ENCODE measurements at places on chromosomes 6 and 20.

DNA sequence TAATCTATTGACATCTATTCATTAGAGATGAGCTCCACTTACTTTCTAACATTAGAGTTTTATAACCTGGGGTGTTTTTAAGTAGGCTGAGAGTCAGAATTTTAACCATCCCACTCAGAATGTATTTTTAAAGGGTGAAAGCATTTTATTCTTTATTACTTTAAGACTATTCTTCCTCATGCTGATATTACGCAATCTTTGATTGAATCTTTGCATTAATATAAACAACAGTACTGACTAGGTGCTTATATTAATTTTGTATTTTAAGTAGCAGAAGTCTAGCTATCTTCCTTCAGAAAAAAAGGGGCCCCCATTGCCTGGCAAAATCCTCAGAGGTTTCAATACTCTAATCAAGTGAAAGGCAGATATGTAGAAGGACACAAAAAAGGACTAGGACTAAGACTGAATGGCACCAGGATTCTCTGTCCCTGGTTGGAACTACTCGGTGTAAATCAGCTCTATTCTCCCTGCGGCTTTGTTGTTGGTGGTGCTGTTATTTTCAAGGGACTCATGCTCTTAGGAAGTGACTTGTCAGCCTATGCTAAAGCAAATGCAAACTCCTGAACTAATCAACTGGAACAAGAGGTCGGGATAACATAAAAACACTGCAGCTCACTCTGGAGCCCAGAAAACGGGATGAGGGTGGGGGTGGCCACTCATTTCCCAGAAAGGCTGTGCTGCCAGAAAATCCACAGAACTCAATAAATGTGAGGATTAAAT lies 1324.4 kb downstream of the GRIK2 start:
- DNase-seq, result no peak

DNA sequence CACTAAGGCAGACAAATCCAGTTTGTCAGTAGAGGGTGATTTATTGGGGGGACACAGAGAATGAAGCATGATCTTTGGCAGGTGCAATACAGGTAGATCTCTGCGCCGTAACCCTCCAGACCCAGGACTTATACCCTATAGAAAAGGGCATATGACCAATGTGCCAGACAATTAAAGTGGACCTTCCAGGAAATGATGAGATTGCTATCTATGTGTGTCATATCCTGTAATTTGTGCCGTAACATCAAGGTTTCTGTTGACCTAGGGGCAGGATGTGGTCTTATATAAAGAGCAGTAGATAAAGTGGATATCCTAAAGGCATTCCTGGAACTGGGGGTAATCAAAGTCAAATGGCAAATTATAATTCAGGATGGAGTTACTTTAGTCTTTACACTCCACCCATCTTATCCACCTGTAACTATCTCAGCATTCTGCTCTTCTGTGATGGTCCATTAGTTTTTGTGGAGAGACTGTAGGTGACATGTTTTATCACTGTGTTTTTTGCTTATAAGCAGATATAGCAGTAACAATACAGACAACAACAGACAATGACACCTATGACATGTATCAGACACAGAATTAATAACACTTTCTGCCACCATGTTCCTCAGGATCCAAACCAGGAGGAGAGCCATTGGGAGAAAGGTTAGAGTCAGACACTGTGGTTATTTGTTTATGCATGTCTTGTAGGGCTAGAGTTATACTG lies 43.1 kb upstream of the ZNF337 start:
- peak; percentile 78 for DNase-seq

- no peak for DNase-seq
These were observed 17.3 kb downstream of the PLN start for GRCh38 chr6:118565311-118565960.

DNA sequence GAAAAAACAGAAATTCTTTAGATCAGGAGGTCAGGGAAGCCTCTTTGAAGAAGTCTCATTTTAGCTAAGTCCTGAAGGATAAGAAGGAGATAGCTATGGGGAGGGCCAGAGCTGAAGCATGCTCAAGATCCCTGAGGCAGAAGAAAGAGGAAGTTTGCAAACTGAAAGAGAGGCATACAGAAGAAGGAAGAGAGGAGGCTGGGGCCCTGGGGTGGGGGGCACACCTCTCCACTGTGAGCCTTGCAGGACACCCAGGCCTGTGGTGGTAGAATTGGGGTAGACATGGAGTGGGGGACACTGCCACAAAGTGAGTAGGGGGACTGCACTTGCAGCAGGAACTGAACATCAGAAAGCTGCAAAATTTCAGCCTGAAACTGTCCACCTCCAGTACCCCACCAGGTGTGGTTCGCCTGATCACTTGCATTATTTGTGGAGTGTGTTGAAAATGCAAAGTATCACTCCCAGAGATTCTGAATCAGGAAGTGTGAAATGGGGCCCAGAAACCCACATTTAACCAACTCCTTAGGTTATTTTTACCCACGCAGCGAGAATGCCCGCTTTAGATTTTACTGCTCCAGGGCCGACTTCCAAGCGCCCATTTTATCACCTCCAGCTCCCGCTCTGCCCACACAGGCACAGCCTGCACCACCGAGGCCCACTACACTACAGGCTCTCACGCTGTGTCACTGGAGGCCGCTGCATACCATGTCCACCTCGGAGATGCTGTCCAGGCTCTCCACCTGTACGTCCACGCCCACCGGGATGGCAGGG lies 44.0 kb downstream of the GABRR2 start:
- DNase-seq, result no peak

DNA sequence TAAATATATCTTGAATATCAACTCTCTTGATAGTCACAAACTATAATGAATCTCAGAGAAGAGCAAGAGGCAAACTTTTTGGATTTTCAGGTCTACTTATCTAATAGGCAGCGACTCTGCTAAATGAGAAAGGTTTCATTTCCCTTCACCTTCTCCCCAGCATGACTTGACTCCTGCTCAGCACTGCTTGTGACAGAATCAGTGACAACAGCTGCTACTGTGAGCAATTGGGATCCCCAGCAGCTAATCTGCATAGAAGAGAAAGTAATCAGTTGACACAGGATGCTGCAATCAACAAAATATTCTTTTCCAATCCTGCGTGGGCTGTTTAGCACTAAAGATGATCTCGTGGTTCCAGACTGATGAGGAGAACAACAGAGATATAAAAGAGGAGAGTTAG lies 205.5 kb downstream of the MMUT start:
- no peak for DNase-seq

DNA sequence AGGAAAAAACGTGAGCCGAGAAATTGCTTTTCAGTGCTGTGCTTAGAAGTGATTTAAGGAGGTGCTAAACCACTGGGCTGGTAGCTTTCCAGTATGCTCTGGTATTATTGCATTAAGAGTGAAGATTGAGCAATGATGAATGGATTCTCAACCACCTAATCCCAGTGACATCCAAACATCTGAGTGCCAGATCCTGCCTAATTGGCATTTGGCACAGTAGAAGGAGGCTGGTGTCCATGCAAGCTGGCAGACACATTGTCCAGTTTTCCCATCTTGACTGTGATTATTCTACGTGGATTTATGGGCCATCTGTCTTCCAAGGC lies 398.0 kb upstream of the PLCB4 start:
- DNase-seq, result no peak

Measured in T-helper 1 cell (primary cell).